HS-27A (cell line): ENCODE measurements at places on chromosomes 11 and 22.

DNA sequence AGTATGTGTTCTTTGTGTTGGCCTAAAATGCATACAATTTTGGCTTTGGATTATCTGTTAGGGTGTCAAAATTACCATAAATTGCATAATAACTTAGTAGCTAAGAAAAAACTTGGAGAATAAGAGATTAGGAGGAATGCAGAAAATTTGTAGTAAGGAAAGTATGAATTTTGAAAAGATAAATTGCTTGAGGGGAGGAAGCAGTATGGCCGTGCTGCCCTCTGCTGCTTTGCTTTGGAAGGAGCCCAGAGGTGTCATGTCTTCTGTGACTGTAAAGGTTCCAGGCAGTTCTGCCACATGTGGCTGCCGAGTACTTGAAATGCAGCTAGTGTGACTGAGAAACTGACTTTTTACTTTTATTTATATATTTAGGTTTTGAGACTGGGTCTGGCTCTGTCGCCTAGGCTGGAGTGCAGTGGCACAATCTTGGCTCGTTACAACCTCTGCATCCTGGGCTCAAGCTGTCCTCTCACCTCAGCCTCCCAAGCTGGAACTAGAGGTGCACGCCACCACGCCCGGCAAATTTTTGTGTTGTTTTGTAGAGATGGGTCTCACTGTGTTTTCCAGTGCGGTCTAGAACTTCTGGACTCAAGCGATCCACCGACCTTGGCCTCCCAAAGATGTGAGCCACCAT is 1.8 kb downstream of the ADSL start:
- DNase-seq = no peak

DNA sequence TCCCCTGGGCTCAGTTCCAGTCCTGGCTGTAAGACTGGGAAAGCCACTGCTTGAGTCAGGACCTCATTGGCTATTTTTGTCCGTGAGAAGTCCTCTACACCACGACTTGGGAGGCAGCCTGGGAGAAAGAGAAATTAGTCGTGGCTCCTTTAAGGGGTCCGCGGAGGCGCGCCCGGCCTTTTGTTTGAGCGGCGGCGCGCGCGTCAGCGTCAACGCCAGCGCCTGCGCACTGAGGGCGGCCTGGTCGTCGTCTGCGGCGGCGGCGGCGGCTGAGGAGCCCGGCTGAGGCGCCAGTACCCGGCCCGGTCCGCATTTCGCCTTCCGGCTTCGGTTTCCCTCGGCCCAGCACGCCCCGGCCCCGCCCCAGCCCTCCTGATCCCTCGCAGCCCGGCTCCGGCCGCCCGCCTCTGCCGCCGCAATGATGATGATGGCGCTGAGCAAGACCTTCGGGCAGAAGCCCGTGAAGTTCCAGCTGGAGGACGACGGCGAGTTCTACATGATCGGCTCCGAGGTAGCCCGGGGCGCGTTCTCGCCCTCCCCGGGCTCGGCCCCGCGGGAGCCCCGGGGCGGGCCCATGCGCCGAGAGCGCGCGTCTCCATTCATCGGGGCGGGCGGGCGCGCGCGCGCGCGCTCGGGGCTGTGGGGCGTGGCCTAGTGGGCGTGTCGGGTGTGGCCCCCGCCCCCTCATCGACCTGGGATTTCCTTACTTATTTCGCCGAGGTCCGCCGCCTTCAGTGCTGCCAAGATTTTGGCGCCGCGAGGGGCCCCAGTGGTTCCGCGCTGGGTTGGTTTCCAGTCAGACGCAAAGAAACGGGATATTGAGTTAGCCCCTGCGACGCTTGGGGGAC is at the start of gene SMARCB1:
SMARCB1 (plus strand) TSS at position 215 of the 848 bp plus-strand sequence; CDS start at position 419, 204 bp downstream.
- no peak for DNase-seq

GRCh38 chr11:121749691-121750090 is 296.9 kb upstream of the SORL1-AS1 start:
- no peak for DNase-seq

- no peak for DNase-seq
These were observed 34.3 kb downstream of the RCOR2 start for GRCh38 chr11:63882555-63883242.

- DNase-seq = no peak
These were observed 1428.6 kb downstream of the LRRC4C start for GRCh38 chr11:40030867-40031266.

DNA sequence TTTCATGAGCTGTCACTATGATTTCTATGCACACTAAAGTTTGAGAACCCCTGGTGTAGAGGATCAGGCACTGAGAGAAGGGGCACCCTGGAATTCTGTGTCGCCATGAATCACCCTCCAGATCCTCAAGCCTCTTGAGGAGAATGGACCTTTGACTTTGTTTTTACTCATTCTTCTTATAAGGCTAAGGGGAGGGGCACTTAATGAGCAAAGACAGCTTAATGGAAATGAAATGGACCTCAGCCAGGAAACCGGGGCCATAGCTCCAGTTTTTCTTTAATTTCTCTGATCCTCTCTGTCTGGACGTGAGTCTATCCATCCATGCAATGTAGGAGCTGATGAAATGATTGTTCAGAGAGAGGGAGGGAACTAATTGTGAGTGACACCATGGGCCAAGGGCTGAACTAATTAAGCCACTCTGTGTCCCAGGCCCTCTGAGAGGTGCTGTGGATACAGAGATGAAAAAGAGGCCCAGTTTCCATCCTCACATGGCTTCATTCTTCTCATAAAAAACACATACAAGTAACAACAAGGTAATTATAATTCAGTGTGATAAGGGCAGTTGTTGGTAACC is 32.8 kb downstream of the OR2AT4 start:
- no peak for DNase-seq

DNA sequence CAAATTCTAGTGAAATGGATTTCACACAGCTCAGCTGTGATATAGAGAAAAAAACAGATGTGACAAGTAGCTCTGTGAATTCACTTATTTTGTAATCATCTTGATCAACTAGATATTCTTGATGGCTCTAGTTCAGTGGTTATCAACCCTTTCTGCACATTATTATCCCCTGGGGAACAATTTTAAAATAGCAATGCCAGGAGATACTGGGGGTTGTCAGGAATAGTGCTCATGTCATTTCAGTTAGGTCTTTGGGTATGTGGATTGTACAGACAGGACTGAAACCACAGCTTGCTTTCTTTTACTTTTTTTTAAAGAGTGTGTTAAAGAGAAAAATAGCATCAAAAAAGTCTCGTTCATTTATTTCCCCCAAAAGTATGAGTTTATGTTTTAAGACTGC is 269.0 kb upstream of the PDGFD start:
- no peak for DNase-seq

GRCh38 chr22:38171927-38172831 is 9.5 kb downstream of the PLA2G6 start:
- no peak for DNase-seq

GRCh38 chr11:109972181-109972715 is 120.9 kb upstream of the ZC3H12C start:
- DNase-seq = no peak

GRCh38 chr11:96168623-96169022 is 174.4 kb downstream of the MAML2 start:
- DNase-seq = no peak

GRCh38 chr11:118744046-118744445 is 46.9 kb downstream of the DDX6 start:
- DNase-seq = no peak

- no peak for DNase-seq
These were observed 8.5 kb upstream of the NECTIN1 start for GRCh38 chr11:119737366-119738058.

DNA sequence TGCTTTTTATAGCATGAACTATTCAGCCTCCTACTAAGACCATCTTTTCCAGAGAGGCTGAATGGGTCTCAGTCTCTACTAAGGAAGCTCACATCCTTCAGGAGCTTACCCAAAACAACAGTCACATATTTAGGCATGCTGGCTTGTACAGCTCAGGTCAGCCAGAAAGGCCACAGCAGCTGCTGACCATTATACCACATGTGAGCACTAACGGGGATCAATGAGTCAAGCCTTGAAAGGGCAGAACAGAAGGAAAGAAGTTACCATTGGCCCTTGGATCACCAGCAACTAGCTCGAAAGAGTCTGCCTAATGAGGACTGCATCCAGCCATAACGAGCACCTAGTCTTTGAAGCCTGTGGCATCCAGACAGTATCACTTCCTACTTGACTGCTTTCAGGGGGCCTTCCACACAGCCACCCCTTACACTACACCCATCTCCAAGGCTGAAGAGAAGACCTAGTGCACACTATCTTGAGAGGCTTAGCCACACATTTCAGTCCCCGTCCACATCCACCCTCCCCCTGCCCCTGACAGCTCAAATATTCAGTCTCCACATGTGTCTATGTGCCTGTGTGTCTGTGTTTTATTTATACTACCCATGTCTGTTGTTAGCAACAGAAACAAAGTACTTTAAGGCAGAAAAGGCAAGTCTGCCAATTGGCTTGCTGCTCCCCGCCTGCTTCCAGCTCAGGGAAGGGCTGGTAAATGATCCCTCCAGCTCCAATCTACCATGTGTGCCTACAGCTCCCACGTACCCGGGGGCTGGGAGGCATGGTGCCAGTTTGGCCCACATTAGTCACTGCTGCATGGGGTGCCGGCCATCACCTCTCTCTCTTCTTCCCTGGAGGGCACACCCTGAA is 95.5 kb downstream of the RPL27A start:
- DNase-seq = no peak

GRCh38 chr11:28242596-28242995 is 134.4 kb downstream of the METTL15 start:
- DNase-seq = no peak

- no peak for DNase-seq
These were observed 261.6 kb upstream of the SORL1-AS1 start for GRCh38 chr11:121714351-121714750.

GRCh38 chr11:62804310-62805075 is 747 bp downstream of the NXF1 start:
- DNase-seq = no peak

GRCh38 chr11:74106124-74106523 is 64.7 kb downstream of the C2CD3 start:
- DNase-seq = no peak

- DNase-seq = no peak
These were observed 445.2 kb downstream of the NTM start for GRCh38 chr11:131815590-131815989.

GRCh38 chr11:92152245-92152644 is 72.4 kb upstream of the FAT3 start:
- DNase-seq = no peak

- DNase-seq = no peak
These were observed 75.2 kb downstream of the WNT11 start for GRCh38 chr11:76131142-76131541.

GRCh38 chr22:19447330-19448075 is at the start of gene C22orf39:
C22orf39 (minus strand) TSS chr22:19447711; CDS start chr22:19447688, 23 bp downstream.
- DNase-seq = peak; percentile 70

DNA sequence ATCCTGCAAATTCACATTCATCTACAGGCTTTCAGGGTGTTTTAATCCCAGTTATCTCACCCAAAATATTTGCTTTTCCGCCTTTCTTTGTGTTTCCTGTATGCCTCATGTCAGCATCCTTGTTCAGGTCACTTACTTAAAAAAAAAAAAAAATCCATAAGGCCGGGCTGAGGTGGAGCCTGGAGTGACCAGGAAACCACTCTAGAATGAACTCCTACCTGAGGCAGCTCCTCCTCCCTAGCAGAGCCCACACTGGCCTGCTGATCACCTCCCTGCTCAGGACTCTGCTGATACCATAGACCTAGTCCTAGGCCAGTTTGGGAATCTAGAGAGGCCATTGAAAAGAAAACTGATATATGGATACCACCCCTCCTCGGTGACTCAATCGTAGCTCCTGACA is 8.7 kb upstream of the DGAT2 start:
- no peak for DNase-seq

- DNase-seq = peak; percentile 95
These were observed 99.4 kb upstream of the BLID start for GRCh38 chr11:122215244-122215992.

DNA sequence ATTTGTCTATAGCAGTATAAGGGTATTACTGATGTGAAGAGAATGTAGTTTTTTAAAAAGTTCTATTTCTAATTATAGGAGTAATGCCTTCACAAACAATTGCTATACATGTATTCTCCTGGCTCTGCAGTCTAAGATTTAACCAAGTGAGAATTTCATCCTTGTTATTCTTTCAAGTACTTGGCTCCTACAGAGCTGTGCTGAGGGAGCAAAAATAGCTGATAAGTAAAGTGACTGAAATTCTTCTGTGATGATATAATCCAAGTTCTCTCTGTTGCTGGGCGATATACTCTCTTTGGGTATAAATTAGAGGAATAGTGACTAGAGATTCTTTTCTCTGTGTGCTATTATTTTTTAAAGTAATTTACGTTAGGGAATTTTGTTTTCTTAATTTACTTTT is 68.0 kb downstream of the PGR start:
- DNase-seq = no peak

GRCh38 chr11:119474682-119475596 is 52.0 kb upstream of the THY1 start:
- DNase-seq = no peak

DNA sequence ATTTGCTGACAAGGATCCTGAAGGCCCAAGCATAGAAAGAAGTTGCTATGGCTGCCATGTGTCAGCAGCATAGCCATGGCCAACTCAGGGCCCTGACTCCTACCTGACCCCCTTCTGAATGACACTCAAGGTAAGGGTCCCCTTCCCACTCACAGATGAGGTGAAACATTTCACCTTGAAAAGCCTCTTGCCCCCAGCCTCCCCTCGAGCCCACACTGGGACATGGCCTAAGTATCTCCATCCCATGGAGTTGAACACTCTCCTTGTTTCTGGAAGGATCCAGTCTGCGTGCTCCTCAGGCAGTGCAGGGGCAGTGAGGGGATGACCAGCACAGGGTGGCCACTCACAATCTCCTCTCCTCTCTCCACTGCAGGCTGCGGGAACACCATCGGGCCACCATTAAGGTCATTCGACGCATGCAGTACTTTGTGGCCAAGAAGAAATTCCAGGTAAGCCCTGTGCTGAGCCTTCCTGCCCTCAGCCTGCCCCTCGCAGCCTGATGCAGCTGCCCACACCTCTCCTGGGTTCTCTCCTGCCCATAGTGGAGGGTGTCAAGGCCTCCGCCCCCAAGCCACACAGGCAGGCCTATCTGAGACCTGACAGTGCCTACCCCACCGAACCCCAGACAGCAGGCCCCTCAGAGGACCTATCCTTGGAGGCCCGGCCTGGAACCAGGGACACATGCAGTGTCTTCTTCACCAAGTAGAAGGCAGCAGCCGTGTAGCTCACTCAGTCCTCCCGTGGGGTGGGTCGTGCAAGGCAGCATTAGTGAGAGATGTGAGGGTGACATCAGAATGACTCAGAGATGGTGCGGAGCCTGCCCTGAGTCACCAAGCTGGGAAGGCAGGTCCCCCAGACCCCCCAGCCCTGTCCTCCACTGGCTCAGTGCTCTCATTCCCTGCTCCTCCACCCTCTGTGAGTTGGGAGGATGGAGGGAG is 68.9 kb upstream of the KCNQ1OT1 start:
- DNase-seq = no peak

DNA sequence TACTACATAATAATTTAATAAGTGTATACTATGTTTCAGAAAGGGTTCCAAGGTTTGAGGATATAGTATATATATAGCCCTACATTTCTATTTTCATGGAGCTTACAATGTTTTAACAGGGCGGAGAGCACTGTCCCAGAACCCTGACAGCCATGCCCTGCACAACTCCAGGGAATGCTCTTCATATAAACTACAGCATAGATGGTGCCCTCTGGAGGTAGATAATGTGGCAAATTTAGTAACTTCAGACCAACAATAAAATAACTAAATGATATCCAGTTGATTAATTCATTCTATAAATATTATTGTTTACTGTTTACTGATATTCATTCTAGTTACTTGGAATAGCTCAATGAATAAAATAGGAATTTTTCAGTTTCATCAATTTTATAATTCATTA is 693.7 kb upstream of the CCDC179 start:
- no peak for DNase-seq
